Hair follicular keratinocyte (primary cell): ENCODE measurements at places on chromosomes 6 and 20. TPM values are rescaled to one million over a fixed set of nuclear protein-coding genes. Genes with fewer than 3 reads are reported as not detected.

The AHCY gene
- total RNA-seq: 263 and 320 TPM in 2 replicates

The SRMS gene
- 0.39 TPM in 1 of 2 replicates, not detected in the other for total RNA-seq

The GPR6 gene
- total RNA-seq: not detected in 2 replicates

The CRIP3 gene
- not detected in 2 replicates for total RNA-seq

The BMP5 gene
- not detected in 2 replicates for total RNA-seq

The SMOC2 gene
- total RNA-seq: not detected in 2 replicates

The RIN2 gene
- total RNA-seq: 47.8 and 61.5 TPM in 2 replicates

The KCNK15 gene
- total RNA-seq: under 0.01 TPM in 1 of 2 replicates, not detected in the other

The MICB gene
- total RNA-seq: 8.7 and 16.8 TPM in 2 replicates

The HLA-DQA2 gene
- total RNA-seq: not detected in 2 replicates

The AIF1 gene
- not detected in 2 replicates for total RNA-seq

The NFS1 gene
- total RNA-seq: 36.0 and 37.1 TPM in 2 replicates

The B3GAT2 gene
- total RNA-seq: not detected in 2 replicates

The RTN4IP1 gene
- total RNA-seq: 5.5 and 11.5 TPM in 2 replicates

The SEL1L2 gene
- total RNA-seq: not detected in 2 replicates

The SLC22A1 gene
- total RNA-seq: 0.08 TPM in 1 of 2 replicates, not detected in the other

The OXT gene
- not detected in 2 replicates for total RNA-seq

The TENT5A gene
- 0.68 and 1.1 TPM in 2 replicates for total RNA-seq

The RAET1L gene
- total RNA-seq: 0.78 and 1.1 TPM in 2 replicates

The BTBD9 gene
- total RNA-seq: 2.7 and 4.6 TPM in 2 replicates

The IP6K3 gene
- not detected in 2 replicates for total RNA-seq

The TCF15 gene
- total RNA-seq: not detected in 2 replicates

The ZFP64 gene
- total RNA-seq: 42.1 and 46.6 TPM in 2 replicates
